Stimulated activated CD8-positive, alpha-beta memory T cell treated with anti-CD3 and anti-CD28 coated beads, Interleukin-2, amount 100 ng/mL, for 1 hour (primary cell): ENCODE measurements at places on chromosomes 4 and X.

DNA sequence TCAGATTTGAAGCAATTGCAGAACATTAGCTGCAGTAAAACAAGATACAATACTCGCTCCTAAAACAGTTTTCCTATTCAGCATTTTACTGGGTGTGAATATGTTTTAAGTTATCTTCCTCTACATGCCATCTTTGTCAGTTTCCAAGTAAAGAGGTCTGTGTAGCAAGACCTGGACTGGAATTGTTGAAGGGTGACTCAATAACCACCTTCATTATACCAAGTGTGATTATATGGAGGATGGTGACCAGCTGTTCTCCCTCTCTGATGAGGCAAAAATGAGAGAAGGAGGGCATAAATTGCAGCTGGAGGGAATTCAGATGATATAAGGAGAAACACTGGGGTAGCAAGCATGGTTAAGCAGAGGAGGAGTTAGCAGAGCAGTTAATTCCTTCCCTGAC lies 922.1 kb upstream of the SLIT2 start:
- DNase-seq = no peak

DNA sequence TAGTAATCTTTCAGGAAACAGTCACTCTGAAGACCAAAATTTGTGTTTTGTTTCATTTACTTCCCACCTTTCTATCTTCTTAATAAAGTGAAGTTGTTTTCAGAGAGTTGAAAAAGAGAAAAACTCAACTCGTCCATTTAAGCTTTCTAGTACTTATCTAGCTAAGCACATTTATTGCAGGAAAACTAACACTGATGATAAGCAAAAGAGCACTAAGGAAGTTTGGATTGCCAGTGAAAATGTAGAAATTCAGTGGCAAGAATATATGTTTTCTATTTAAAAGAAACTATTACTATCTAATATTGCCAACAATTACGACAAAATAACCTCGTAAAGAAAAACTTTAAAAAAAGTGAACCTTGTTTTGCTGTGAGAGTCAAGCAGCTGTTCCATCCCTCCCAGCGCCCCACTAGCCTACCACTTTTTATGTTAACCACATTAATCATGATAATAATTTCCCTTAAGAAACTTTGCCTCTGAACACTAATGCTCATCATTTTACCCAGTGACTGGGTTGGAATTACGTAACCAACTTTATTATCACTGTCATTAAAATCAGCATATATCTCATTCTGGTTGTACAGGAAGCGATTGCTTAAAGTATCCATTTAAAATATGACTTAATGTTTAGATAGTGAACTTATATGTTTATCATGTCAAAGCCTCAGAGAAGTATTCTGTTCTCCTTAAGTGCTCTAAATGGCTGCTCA lies 24.8 kb downstream of the SPRY1 start:
- no peak for DNase-seq

DNA sequence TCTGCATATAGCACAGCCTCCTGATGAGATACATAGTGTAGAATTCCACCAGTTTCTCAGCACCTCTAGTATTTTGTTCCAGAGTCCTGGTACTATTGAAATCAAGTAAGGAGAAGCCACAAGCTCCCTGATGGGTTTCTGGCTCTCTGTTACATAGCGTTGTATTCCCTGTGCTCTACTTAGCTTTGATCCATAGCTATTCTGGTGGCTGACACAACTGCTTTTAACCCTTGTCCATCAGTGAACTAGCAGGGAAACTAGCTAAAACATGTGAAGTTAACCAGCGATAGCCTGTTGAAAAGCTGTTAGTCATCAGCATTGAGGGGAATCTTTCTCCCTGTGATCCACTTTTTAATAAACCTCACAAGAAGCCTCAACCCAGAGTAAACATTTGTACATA lies 26.9 kb downstream of the NIPAL1 start:
- DNase-seq = no peak

GRCh38 chr4:177214935-177215334 lies 94.7 kb upstream of the NEIL3 start:
- no peak for DNase-seq

DNA sequence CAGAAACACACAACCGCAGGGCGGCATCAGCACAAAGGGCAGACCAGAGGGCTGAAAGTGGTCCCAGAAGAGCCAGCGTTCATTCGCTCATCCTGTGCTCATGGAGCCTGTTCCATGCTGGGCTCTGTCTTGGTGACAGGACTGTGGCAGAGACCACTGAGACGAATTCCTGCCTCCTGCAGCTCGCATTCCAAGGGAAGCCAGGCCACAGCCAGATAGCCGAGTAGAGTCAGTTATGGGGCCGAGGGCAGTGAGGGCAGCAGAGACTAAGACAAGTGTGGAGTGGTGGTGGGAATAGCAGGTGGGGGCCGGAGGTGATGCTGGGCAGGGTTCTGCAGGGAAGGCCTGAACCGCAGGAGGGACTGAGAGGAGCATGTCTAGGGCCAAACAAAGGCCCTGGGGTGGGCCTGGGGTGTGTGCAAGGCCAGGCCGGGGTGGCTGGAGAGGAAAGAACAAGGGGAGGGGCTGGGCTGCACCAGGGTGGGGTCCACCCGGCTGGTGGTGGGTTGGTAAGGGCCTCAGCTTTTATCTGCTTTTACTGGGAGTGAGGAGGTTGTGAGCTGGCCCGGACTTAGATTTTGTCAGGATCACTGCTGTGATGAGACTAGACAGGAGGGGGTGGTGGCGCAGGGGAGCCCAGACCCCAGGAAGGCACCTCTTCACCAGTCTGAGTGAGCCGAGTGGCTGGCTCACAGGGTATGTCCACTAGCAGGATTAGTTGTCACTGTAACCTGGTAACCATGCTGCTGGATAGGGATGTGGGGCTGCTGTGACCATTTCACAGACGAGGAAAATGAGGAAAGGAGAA lies 6.3 kb downstream of the PSAPL1 start:
- no peak for DNase-seq

GRCh38 chr4:153468587-153468986 lies 2.4 kb downstream of the TMEM131L start:
- DNase-seq = no peak

GRCh38 chr4:3010998-3011397 lies 47.6 kb downstream of the GRK4 start:
- DNase-seq = no peak

GRCh38 chr4:41142376-41143310 lies 71.7 kb downstream of the APBB2 start:
- no peak for DNase-seq

GRCh38 chr4:131063878-131064277 lies 1967.9 kb downstream of the C4orf33 start:
- no peak for DNase-seq

DNA sequence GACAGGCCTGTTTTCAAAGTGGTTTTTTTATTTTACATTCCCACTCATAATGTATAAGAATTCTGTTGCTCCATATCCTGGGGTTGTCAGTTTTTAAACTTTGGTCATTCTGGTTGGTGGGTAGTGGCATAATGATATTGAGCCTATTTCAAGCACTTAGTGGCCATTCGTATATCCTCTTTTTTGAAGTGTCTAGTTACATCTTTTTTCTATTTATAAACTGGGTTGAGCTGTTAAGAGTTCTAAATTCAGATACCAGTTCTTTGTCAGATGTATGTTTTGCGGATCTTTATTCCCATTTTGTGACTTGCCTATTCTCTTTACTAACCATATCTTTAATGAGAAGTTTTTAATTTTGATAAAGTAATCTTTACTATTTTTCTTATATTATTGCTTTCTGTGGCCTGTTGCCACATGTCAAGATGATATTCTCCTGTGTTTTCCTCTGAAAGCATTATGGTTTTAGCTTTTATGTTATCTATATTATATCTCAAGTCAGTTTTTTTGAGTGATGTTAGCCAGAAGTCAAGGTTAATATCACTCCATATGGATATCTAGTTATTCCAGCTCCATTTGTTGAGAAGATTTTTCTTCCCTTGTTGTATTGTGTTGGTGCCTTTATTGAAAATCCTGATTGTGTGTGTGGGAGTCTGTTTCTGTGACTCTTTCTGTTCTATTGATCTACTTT lies 110.9 kb downstream of the FHIP1A start:
- DNase-seq = no peak

DNA sequence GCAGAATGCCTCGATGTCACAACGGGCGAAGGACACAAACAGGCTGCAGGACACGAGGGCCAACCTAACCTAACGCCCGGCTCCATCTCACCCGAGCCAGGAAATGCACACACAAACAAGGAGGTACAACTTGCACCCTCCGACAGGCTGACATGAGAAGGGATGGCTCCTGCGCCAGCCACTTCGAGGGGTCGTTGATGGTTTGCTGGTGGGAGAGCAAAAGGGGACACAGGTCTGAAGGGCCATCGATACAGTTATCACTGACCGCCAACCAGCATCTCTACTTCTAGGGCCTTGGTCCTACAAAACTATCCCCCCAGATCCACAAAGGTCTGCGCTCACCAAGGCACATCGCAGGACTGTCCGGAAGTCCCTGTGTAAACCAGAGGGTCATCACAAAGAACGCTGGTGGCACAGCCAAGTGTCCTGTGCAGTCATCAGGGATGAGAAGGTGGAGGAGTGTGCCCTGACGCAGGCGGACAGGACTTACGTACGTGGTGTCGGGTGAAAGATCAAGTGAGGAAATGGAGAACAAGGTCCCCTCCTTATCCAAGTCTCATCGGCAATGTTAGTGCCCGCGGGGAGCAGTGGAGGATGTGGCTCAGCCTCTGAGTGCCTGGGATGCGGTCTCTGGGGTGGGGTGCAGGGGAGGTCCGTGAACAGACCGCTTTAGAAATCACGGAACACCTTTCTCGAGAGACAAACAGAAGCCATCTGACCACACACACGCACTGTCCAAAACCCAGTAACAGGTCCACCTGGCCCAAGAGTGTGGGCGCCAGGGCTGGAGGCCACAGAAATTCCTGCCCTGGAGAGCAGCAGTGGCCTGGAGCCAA lies 7.0 kb downstream of the MXD4 start:
- no peak for DNase-seq

DNA sequence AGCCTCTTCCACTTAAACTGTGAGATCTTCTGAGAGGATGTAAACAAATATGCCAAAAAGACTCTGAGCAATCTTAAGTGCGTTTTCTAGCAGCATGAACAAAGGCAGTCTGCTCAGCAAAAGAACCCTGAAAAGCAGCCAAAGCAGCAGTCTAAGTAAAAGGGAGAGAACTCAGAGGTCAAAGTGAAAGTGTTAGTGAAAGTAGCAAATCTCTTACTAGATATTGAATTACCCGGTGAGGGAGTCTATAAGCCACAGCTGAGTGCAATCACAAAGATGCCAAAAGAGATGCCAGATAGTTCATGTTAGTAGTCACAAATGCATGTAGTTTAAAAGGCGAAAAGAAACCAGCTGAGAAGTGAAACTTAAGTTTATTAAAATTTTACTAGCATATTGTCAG lies 7.9 kb upstream of the GNRHR start:
- DNase-seq = no peak

- DNase-seq = no peak
These were observed 481.0 kb downstream of the KCNIP4 start for GRCh38 chr4:21467551-21467950.

GRCh38 chr4:166123546-166123945 lies 250.5 kb downstream of the TLL1 start:
- DNase-seq = no peak

- DNase-seq = no peak
These were observed 94.5 kb downstream of the NSUN7 start for GRCh38 chr4:40844261-40844660.

GRCh38 chrX:96052078-96052477 lies 632.6 kb upstream of the DIAPH2 start:
- DNase-seq = no peak

DNA sequence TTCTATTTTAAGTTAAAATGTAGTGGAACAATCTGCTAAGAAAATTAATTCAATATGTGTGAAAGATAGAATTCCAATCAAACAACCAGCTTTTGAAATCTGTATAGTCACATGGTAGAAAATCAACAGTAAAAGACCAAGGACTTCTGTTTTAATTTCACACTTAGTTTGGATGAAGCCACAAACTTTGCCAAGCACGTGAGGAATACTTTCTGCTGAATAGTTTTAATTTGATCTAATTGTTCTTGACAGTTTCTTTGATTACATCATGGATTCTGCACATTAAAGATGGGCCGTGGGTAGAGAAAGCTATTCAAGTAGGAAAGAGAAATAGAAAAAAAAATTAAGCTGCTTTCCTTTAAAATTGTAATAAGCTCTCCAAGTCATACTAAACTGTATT lies 137.9 kb upstream of the FAM241A start:
- DNase-seq = no peak

DNA sequence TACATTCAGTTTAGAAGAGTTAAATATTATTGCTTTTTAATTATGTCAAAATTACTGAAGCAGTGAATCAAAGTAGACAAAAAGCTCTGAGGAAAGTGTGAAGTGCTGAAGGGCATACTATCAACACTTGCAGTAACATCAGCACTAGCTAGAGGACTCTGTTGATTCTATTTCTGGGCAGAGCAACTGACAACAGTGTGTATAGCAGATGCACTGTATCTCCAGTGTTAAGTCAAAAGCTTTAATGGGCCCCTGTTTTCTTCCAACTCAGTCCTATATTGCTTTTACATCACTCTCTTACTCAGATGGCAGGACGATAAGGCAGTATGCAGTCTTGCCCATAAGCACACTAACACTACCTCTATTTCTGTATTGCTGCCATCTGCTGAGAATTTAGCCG lies 435.2 kb upstream of the AMOT start:
- no peak for DNase-seq

DNA sequence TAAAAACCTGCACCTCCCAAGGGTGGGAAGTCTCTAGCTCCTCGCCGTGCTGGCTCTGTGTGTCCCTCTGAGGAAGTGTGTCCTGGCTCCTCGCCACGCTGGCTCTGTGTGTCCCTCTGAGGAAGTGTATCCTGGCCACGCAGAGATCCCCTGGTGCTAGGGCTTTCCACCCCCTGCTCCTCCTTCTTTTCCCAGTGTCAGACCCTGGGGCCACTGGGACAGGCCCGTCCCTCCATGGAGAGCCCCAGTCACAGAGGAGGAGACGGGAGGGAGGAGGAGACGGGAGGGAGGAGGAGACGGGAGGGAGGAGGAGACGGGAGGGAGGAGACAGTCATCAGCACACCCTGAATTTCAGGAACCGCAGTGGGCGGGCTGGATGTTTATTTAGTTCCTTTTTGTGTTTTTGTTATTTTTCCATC lies 53.8 kb upstream of the HGFAC start:
- no peak for DNase-seq

DNA sequence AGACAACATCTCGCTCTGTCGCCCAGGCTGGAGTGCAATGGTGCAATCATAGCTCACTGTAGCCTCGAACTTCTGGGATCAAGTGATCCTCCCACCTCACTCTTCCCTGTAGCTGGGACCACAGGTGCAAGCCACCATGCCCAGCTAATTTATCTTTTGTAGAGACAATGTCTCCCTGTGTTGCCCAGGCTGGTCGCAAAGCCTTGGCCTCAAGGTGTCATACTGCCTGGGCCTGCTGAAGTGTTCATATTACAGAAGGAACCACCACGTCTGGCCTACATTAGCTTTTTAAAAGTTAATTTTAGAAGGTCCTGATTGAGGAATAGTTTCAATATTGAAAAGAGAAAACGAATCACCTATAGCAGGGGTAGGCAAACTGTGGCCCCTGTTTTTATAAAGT lies 22.5 kb downstream of the TRIML2 start:
- no peak for DNase-seq

- DNase-seq = no peak
These were observed 56.6 kb downstream of the PPM1K start for GRCh38 chr4:88227734-88228133.

GRCh38 chrX:75957107-75957610 lies 172.1 kb upstream of the MAGEE2 start:
- DNase-seq = no peak

GRCh38 chr4:102829803-102830202 lies 2.5 kb upstream of the UBE2D3 start:
- no peak for DNase-seq

- no peak for DNase-seq
These were observed 8.6 kb upstream of the HAUS3 start for GRCh38 chr4:2250357-2251072.
